ENCODE measurements at places on chromosomes 11 and 22.

DNA sequence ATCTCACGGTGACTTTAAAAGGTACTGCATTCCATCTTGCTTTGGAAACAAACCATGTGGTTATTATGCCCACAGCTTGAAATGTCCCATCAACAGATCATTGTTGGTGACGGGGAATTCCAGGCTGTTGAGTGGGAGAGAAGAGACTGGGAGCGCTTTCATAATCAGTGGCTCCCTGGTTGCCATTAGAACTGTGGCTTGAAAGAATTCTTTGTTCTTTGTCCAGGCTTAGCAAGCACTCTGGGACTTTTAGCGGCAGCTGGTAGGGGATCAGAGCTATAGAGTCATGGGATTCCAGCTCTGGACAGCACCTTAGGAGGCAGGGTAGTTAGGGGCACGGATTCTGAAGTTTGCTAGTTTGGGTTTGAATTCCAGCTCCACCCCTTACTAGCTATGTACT, 22.0 kb downstream of the MMP20 start:
- DNase-seq = no peak

- no peak for DNase-seq
These were observed 31.1 kb upstream of the PDGFB start for GRCh38 chr22:39275814-39276439.

DNA sequence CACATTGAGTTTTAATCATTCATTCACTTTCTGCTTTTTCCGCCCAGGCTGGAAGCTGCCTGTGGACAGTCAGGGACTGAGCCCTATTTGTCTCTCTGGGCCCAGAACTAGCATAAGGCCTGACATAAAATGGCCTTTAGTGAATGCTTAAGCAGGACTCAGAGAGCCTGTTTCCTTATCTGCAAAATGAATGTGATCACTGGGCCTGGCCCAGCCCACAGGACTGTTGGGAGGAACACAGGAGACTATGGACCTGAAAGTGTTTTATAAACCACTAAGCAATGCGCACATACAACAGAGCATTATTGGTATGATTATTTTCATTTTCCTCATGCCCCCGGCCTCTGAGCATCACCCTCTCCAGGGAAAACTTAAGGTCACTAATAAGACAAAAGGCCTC, 3.9 kb upstream of the MYH9 start:
- no peak for DNase-seq

DNA sequence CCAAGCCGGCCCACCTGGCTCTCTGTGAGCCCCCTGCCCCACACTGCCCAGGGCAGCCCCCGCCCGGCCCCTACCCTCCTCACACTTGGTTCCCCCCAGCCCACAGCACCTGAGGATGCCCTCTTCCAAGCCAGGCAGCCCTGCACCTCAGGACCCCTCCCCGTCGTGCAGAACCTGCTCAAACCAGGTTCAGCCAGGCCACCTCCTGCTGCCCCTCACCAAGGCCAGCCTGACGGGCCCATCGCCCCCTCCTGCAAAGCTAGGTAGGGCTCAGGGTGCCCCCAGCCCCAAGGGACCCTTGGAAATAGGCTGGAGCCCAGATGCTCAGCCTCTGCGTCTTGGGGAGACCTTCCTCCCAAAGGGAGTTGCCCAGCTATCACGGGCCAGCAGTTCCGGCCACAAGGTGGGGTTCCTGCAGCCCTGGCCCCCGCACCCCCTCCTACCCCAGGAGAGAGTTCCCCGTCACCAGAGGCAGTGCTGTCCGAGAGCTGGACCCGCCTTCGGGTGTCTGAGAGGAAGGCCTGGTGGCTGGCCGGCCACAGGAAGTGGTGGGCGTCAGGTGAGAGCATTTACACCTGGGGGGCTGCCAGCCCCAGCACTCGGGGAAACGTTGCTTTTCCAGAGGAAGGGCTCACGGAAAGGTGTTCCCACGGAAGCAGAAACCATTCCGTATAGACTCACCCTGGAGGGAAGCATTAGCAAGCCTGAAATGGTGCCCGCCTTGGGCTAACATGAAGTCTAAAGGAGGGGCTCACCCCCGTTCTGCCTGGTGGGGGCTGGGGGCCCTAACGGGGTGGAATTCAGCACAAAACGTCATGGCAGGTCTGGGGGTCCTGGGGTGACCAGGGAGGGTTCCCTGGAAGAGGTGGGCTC, 3.2 kb upstream of the SYT8 start:
- peak; percentile 82 for DNase-seq

- no peak for DNase-seq
These were observed 8.4 kb upstream of the MMP12 start for GRCh38 chr11:102883141-102883540.

All from posterior cingulate gyrus (tissue), 11 donors.